GM04504 (cell line): ENCODE measurements at places on chromosomes 7 and 10.

DNA sequence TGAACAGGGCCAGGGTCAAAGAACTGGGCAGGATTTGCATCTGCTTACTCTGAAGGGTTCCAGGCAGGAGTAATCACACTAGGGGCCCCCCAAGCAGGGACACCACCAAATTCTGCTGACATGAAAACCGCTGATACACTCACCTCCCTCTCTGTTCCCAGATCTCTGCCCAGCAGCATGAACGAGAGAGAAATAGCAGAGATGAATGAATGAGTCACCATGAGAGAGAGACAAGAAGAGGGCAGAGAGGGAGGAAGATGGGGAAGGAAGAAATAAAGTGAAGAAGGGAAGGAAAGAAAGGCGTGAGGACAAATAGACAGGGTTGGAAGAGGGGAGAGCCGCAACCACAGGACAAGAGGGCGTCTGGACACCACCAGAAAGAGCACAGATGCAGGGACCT, 285.9 kb upstream of the NEBL start:
- no peak for DNase-seq

GRCh38 chr7:63054191-63054661, 944.4 kb upstream of the ZNF722 start:
- no peak for DNase-seq

DNA sequence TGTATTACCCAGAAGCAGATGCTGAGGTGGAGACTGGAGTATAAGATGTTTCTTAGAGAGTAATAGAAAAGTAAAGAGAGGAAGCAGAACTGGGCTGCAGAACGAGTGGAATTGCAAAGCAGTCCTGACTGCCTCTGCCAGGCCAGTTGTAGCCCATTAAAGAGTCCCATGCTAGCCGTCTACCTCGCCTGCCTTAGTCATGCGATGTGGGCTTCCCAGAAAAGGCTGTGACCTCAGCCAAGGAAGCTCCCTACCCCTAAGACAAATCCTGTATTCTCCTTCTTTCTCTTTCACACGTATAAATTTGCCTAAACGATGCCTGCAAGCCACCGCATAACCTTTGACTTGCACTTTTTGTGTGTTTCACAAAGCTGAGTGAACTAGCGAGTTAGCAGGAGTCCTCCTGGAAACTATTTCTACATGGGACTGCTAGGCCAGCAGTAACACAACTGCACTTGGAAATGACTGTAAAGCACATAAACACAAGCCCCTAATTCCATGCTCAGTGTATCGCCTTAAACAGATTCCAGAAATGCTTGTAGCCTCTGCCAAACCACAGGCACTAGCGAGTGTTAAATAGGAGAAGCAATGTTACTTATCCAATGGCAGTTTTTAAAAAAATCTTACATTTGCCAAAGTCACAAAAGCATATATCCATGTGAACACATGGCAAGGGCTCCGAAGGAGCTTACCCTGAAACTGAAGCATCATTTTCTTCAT, 47.4 kb upstream of the GNAI1 start:
- no peak for DNase-seq

DNA sequence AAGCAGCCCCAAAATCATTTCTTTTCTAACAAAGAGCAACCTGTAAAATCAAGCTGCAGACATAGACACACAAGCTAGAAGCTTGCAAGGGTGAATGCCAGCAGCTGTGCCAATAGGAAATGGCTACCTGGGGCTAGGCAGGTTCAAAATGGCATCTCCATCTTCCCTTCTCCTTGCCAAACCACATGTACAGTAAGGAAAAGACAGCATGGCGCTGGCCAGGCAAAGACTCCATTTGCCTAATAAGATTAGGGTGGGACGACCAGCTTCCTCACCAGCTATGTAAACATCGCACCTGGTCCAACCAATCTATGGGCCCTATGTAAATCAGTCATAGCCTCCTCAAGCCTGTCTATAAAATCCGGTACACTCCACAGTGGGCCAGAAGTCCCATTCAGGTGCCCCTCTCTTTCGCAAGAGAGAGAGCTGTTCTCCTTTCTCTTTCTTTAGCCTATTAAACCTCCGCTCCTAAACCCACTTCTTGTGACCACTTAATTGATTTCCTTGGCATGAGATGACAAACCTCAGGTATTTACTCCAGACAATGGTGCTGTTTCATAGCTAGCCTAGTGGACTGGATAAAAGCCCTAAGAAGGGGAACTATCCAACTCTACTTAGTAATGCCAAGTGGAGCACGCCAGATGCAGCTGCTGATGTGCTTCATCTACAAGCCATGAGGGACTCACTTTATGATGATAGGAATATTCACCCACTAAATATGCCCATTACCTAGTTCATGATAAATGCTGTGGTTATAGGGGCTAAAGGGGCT, 44.1 kb downstream of the HTR7 start:
- DNase-seq = no peak
